ENCODE measurements at places on chromosomes 3 and 15.

GRCh38 chr3:45684327-45684892 lies 4.8 kb upstream of the SACM1L start:
- no peak for DNase-seq

GRCh38 chr3:183584246-183584913 lies 28.9 kb upstream of the KLHL6 start:
- no peak for DNase-seq

- peak; percentile 78 for DNase-seq
These were observed 23.8 kb upstream of the NMB start for GRCh38 chr15:84681831-84682230.

DNA sequence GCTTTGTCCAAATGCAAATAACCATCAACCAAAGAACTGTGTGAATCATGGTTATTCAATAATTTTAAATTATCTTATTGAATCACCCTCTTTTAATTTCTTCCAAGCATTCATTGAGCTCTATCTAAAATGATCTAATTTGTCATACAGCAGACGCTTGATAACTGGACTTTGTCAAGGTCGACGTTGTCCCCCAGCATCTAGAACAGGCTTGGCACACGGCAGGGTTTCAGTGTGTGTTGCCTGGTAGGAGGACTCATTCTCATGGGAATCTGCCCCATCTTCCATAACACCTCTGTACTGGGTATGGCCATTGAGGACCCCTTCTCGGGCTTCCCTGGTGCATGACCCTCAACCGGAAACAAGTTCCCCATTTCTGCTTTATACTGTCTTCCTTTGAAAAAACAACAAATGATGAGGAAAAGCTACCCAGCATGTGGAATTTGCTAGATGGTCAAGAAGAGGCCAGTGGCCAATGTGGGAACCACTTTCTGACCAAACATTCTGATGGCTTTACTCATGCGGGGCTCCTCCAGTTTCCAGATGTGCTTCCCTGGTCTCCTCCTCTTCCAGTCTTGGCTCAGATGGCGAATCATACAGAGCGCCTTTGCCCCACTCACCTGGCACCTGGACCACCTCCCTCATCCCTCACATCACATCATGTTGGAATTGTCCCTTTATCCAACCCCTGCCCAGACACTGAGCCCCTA lies 41.7 kb upstream of the SEC22A start:
- DNase-seq, result no peak

DNA sequence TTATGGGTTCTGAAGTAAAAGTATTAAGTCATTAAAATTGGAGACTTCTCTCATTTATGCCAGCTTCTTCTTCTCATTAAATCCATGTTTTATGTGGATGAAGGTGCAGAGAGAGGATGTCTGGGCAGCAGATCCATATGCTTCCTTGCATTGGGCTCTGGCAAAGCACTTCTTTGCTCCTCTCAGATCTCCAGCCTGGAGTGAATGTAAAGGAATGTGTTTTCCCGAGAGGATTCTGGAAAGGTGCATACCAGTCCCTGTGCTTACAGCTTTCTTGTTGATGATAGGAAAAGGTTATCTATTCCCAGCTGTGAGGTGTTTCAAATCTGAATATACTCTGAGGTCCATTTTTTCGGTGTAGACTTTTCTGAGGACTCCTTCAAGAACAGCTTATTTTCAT lies 79.9 kb upstream of the PEX5L start:
- no peak for DNase-seq

- DNase-seq, result peak; percentile 90
These were observed 1.4 kb upstream of the RAP2B start for GRCh38 chr3:153160451-153161137.

- DNase-seq, result no peak
These were observed 129.0 kb downstream of the MYLK start for GRCh38 chr3:123755085-123755484.

DNA sequence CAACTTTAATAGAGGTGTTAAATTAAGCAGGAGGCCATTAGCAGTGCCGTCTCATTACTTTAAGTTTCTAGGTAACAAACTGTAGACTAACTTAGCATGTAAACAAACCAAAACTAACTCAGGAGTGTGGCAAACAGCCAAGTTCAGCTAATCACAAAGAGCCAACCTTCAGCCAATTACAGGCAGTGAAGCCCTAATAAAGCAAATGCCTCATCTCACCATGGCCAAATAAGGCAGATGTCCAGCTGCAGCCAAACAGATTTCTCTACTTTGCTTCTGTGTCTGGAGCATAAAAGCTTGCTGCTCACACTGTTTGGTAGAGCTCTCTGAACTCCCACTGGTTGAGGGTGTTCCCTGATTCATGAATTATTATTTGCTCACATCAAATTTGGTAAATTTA lies 835.4 kb upstream of the GBE1 start:
- DNase-seq, result no peak

- DNase-seq, result no peak
These were observed 5.2 kb downstream of the NUSAP1 start for GRCh38 chr15:41337631-41338522.

GRCh38 chr3:101825904-101826445 lies 23.3 kb upstream of the NFKBIZ start:
- no peak for DNase-seq

GRCh38 chr15:79608066-79608864 lies 176.1 kb downstream of the MINAR1 start:
- no peak for DNase-seq

DNA sequence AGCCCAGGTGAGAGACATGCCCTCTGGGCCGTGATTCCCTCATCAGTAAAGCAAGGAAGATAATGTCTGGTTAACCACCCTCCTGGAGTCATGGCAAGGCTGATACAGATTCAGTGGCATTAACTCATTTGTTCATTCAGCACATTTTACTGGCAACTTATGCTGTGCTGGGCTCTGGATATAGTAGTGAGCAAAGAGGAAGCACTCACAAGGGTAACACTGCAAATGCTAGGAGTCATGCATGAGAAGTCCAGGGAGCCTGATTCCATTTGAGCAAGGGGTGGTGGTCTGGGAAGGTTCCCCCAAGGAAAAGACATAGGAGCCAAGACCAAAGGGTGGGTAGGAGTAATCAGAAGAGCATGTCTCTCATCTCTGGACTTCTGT lies 50.2 kb downstream of the SMAD3 start:
- no peak for DNase-seq

DNA sequence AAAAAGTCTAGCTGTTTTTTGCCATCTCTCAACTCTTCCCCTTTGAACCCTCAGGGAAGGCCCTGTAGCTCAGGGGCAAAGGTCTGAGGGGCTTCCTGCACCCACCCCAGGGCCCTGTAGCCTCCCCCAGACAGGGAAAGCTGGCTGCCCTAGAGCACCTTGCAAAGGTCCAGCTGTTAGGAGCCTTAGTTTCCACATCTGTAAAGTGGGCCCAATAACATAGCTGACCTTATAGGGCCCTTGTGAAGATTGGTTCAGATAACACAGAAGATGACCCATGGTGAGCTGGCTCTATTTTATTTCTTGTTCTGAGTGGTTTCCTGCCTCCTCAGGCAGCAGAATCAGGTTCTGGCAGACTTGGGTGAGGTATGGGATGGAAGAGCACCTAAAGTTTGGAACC lies 55.2 kb upstream of the SMAD6 start:
- DNase-seq, result no peak

DNA sequence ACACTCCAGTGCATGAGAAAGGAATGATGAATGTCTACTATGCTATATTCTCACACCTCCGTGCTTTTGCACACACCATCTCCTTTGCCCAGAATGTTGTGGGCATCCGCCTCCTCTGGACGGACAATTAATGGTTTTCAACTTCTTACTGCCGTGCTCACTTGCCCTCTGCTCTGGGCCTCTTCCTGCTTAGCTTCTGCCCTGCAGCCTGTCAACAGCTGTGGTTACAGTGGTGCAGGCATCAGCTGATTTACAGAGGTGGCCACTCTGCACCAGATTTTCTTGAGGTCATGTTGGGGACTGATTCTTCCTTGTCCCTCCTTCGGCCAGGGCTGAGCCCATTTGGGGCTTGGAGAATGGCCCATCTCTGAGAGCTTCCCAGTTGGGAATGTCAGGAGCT lies 56.5 kb upstream of the TMEM115 start:
- no peak for DNase-seq

- no peak for DNase-seq
These were observed 221.9 kb downstream of the LRRN1 start for GRCh38 chr3:4021162-4021561.

GRCh38 chr3:31957106-31957505 lies 24.0 kb downstream of the OSBPL10 start:
- DNase-seq, result no peak

DNA sequence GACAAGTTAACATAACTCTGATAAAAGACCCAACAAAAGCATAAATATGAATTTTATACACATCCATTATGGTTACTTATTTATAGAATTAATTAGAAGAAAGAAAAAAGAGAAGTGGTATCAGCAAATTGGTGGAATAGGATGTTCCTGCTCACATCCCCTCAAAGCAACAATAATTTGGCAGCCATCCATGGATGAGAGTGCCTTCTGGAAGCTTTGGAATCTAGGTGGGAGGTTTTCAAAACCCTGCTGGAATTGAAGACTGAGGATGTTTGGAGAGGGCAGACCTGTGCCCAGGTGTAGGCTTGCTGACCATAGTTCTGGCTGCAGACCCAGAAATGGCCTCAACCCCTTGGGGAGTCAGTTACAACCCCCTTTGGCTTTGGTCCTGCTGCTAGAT lies 91.2 kb downstream of the EDEM1 start:
- no peak for DNase-seq

DNA sequence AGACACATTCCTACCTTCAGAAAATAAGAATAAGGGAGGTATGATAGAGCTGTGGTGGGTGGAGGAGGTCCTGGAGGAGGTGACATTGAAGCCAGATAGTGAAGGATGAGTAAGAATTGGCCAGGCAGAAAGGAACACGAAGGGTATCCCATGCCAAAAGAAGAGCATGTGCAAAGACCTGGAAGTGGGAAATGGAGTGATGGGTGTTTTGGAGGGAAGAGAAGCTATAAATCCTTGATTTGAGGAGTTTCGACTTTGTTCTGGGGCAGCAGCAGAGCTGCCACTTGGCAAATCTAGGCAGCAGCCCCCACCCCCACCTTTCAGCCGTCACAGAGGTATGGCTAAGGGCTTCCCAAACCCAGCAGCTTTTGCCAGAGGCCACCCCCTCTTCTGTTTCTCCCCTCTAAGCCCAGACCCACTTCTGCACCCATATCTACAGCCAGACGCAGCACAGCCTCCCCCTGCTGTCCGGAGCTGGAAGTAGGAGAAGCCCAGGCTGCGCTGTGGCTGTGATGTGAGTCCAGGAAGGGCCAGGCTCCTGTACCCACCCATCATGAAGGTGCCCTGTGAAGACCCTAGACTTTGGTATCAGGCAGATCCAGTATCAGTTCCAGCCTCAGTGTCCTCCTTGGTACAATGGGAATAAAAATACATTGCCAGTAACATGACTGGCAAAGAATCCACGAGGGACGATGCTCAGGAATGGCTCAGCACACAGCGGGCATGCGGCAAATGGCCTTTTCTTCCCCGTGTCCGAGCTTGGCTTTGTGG lies 188.7 kb upstream of the LINGO1 start:
- peak; percentile 73 for DNase-seq

DNA sequence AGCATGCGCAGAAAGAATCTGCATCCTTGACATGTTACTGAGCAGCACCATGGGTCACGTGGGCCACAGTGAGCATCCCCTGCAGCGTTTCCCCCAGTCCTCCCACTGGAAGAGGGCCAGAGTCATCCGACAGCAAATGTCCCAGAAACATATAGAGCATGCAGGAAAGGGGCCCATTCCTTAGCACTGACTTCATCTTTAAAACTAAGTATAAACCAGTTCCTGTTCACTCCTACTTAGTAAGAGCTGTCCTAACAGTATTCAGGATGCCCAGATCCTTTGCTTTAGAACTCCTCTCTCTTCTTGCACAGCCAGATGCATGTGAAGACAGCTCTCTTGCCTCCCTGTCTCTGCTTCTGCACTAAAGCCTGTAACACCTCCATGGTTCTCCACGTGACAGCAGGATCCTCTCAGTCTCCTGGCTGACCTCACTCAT lies 79.3 kb upstream of the OXTR start:
- no peak for DNase-seq

DNA sequence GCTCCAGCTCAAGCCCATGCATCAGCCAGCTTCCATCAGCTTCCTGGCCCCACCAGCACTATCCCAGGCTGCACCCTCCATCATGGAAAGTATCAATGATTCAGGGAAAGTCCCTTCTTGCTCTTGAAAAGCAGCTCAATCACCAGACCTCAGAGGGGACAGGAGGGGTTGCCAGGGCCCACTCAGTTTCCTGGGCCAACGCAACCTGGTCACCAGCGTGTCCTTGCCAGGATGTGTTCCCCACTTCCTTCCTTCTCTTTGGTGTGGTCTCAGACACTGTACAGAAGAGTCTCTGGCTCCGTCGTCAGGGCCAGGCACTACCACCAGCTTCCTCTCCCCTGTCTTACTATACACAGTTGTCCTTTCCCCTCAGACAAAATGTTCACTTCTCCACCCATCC lies 3.0 kb downstream of the HDC start:
- peak; percentile 72 for DNase-seq

DNA sequence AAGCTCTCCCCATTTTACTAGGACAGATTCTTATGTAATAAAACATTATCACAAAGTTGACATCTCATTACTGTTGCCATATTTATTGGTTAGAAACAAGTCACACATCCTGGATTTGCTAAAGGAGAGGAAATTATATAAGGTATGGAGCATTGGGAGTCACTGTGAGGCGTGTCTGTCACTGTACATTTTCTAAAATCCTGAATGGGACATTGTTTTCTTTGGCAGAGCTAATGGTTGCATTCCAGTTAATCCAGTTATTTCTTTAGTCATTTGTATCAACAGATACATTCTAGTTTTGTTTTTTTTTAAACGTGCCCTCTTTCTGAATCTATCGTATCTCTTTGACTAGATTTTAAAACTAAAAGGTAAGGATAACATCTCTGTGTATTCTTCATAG lies 70.2 kb upstream of the MITF start:
- DNase-seq, result no peak

GRCh38 chr15:68054628-68055223 lies 611 bp downstream of the PIAS1 start:
- peak; percentile 67 for DNase-seq

DNA sequence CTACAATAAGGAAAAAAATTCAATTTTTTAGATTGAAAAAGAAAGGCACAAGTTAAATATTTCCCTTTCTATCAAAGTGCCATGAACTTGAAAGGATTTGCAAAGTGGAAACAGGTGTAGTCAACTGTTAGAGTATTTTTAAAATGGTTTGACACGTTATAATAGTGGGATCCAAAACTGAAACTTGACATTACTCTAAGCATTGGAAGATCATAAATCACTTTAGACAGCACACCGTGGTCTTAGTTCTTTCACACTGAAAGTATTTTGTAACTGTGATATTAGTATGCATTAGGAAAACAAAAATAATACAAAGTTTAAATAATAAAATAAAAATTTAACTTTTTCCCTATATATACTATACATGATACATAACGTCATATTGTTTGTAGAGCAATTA lies 933.1 kb downstream of the EPHA3 start:
- DNase-seq, result no peak

- no peak for DNase-seq
These were observed 296.8 kb downstream of the ARRDC4 start for GRCh38 chr15:98257290-98257689.
